Stimulated activated CD4-positive, alpha-beta T cell treated with anti-CD3 and anti-CD28 coated beads, TNF-alpha, amount 100 ng/mL, for 1 hour (primary cell): ENCODE measurements at places on chromosomes 7 and 10.

- no peak for DNase-seq
Measured at GRCh38 chr10:7374795-7375194, 36.0 kb downstream of the SFMBT2 start.

- DNase-seq: no peak
Measured at GRCh38 chr7:98771519-98771918, 98.3 kb downstream of the TMEM130 start.

DNA sequence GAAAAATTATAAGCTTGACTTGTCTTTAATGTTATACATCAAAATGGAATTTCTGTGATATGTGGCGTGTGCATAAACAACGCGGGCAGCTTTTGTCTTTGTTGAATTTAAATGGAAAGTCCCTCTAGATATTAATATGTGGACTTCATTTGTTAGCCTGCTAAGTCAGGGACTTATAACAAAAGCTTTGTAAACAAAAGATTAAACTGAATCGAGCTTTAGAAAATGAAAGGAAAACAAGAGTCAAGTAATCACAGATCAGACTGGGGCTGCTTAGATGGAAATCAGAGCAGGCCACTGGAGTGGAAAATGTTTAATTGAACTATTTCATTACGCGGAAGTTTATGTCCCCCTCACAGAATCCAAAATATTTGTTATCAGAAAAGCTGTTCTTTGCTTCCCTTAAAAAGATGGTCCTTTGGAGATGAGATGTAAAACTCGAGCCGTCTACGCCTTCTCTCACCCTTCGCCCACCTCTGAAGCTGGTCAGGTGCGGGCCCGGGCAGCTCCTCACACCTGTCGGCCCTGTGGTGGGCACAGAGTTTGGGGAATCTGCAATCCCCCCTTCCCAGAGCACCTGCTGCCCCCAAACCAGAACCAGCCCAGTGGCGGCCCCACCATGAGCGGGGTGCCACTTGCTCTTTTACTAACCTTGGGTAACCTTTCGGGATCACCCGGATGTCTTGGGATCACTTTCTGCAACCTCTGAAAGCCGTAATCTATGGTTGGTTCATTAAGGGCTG, 116.2 kb downstream of the EBF3 start:
- no peak for DNase-seq

GRCh38 chr7:107359520-107360316, 110.1 kb upstream of the GPR22 start:
- DNase-seq: no peak

GRCh38 chr10:127906548-127907377, at the start of gene PTPRE:
Gene PTPRE (plus strand): TSS chr10:127907103. CDS start chr10:128040882, 133,779 bp downstream.
- DNase-seq: no peak

DNA sequence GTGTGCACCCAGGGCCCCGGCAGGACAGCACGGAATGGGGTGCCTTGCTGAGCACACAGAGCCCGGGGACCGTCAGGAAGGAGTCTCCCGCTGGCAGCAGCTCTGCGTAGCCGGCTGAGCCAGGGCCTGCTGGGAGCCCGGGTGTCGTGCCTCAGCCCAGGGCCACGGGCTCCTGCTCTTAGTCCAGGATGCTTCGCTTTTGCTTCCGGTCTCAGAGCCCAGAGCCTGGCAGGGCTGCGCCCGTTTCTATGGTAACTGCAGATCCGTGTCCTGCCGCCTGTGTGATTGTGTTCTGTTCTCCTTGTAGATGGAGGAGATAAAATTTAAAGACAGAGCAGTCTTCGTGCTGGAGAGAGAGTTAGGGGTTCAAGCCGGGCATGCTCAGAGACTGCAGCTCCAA, 53.7 kb upstream of the DPYSL4 start:
- no peak for DNase-seq

GRCh38 chr7:30572212-30572841, 22.4 kb upstream of the GARS1 start:
- no peak for DNase-seq

DNA sequence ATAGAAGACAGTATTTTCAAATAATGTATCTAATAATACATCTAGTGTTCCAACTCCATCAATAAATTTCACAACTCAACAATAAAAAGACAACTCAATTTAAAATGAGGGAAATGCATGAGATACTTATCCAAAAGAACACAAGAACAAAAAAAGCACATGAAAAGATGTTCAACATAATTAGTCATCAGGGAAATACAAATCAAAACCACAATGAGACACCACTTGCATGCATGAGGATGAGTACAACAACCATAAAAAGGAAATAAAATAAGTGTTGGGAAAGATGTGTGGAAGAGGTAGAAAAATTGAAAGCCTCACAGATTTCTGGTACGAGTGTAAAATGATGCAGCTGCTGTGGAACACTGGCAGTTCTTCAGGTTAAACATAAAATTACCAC, 111.6 kb upstream of the PTPRZ1 start:
- DNase-seq: no peak

DNA sequence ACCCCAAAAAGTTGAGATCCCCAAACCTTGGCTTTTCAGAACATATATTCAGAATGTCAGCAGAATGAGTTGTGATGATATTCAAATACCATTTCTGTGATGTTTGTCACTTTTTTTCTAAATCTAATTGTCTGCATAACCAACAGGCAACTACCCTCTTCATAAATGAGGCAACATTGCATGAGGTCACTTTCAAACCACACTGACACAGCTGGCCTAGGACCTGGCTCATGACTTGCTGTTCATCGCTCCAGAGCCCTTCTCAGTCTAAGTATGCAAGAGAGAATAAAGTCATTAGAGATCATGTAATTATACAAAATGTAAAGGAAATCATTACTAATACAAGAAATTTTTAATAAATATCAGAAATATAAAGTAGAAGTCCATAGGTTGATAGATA, 681.9 kb downstream of the GRM8 start:
- DNase-seq: no peak

- no peak for DNase-seq
Measured at GRCh38 chr7:134245253-134245652, 71.5 kb downstream of the SLC35B4 start.

DNA sequence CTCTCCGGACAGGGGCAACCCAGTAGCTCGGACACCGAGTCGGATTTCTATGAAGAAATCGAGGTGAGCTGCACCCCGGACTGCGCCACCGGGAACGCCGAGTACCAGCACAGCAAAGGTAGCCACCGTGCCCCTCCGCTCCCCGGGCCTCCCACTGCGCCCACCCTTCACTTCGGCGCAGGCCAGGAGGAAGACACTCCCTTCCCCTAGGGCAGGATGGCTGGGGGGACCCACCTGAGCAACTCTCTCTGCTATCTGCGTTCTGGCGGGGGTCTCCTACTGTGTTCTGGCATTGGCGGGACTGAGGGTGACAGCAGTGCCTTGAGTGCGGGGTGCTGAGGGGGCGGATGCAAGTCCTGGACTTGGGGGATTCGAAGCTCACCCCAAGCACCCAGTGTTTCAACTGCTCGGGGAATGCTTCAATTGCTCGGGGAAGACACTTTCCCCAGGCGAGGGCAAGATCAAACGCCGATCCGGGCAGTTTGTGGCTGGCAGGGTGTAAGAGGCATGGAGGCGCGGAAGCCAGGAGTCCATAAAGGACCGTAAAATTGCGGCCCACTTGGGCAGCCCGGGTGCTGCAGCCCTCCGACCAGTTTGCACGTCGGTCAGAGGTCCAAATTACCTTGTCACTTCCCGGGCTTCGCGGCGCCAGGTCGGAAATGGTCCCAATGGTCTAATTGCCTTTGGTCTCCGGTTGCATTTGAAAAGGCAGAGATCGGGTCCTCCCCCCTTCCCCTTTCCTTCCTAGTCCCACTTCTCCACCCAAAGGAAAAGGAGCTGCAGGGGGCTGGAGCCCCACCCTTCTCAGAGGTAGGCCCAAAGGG, 950 bp downstream of the EVX1 start:
- DNase-seq: no peak

DNA sequence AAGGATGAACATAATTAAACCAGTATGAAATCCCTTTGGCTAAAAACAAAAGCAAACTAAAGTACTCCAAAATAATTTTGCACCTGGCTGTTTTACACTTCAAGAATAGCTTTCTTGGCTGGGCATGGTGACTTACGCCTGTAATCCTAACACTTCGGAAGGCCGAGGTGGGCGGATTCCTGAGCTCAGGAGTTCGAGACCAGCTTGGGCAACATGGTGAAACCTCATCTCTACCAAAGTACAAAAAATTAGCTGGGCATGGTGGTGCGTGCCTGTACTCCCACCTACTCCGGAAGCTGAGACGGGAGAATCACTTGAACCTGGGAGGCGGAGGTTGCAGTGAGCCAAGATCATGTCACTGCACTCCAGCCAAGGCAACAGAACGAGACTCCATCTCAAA, 92.2 kb upstream of the AMPH start:
- no peak for DNase-seq
